ENCODE measurements at places on chromosomes 13 and 19.

DNA sequence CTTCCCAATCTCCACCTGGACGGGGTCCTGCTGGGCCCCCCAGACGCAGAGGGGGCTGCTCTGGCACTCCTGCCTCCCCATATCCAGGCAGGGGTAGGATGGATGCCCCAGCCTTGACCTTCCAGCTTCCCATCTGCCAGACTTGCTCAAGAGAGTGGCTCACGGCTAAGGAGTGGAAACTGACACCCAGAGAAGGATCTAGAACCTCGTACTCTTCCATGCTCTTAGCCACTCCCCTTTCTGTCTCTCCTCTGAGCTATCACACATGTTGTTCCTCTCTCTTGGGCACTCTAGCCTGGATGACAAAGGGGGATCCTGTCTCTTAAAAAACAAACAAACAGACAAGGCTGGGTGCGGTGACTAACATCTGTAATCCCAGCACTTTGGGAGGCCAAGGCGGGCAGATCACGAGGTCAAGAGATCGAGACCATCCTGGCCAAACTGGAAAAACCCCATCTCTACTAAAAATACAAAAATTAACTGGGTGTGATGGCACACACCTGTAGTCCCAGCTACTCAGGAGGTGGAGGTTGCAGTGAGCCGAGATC is 12.2 kb upstream of the FUT5 start:
- no peak for DNase-seq

DNA sequence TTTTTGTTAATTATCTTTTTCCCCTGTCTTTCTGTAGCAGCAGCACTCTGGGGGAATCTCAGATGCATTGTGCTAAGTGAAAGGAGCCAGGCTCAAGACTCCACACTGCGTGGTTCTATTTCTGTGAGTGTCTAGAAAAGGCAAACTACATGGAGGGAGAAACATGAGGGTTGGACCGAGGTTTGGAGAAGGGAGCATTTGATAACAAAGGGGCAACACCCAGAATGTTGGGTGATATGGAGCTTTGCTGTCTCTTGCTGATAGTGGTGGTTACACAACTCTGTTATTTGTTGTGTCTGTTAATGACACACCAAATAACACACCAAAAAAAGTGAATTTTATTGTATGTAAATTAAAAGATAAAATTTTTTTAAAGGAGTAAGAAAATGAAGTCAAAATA is 107.8 kb downstream of the COL4A2 start:
- no peak for DNase-seq

- DNase-seq, result no peak
Measured at GRCh38 chr13:33183431-33184111, 102.0 kb downstream of the STARD13 start.

- DNase-seq, result no peak
Measured at GRCh38 chr13:114227528-114227927, 7.2 kb upstream of the CDC16 start.
